ENCODE measurements at places on chromosomes 3 and 15.

GRCh38 chr15:47669221-47669620, 48.1 kb upstream of the SEMA6D start:
- no peak for DNase-seq

DNA sequence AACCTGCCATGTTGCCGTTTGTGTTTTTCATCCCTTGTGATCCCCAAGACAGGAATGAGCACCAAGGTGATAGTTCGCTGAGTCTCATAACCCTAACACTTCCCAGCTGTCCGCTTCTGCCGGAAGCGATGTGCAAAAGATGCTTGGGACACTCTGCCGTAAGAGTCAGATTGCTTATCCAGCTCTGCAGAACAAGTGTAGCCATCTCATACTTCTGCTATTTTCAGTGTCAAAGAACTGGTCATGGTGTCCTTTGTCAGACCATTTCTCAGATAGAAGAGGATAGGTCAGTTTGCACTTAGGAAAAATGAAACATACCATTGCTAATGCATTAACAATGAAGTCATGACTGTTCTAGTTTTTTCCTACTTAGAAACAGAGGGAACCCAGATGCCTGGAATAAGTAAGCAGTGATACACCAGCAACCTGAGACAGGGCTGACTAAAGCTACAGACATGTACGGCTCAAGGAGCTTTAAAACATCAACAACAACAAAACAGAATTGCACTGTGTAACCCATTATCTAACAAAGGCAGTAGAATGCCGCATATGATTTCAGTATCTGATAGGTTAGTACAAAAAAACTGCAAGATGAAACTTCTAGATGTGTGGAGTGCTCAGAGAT, 134.0 kb upstream of the IL12A start:
- DNase-seq, result no peak

DNA sequence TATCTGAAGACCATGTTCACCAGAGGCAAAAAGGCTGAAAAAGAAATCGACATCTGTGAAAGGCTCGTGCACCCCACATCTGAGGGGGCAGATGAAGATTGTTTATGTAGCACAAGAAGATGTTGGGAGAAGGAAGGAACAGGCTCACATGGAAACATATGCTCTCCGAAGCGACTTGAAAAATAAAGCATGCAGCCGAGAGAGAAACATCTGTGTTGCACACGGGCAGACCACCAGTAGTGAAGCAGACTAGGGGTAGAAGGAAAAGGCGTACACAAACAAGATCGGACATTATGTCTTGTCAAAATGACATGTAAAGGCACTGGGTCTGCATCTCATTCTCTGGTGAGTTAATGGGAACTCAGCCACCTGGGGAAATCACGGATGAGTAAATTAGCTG, 356.5 kb downstream of the ZIC4 start:
- DNase-seq, result no peak

GRCh38 chr15:83413054-83413719, 34.0 kb upstream of the SH3GL3 start:
- DNase-seq, result no peak

DNA sequence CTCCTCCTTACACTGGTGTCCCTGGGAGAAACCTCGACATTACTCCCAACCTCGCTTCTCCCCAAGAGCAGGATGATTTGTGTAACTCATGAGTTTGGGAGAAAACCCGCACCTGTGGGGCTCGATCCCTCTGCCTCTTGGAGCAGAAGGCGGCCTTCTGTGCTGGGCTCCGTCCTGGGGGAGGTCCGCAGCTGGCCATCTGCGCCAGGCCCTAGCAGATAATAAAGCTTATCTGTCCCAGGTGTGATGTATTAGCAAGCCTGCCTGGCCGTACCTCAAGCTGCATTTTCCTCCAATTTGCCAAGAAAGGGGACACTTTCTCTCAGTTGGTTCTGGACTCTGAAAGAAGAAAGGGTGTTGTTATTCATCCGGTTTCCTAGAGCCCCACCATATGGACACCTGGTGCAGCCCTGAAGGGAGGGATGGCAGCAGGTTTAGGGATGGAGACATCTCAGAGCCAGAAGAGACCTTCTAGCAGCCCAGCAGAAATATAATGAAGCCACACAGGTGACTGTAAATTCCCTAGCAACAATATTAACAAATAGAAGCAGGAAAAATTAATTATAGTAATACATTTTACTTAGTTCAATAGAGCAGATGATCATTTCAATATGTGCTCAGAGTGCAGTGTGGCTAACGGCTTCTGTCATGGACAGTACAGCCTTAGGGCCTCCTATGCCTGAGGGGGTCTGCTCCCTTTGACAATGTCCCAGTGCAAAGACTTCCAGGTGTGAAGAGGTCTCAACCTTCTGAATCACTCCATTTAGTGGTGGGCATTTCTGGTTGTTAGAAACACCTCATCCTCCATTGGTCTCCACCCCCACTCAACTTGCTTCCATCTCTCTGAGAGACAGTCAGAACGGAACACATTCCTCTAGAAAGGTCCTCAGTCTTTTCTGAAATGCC, 94.8 kb downstream of the CPN2 start:
- no peak for DNase-seq

GRCh38 chr3:143576568-143577270, 271.5 kb downstream of the SLC9A9 start:
- DNase-seq, result no peak

GRCh38 chr3:72171463-72171881, 386.5 kb upstream of the PROK2 start:
- no peak for DNase-seq

- DNase-seq, result peak; percentile 43
Observed at GRCh38 chr3:125594581-125595011, 701 bp downstream of the OSBPL11 start.

- DNase-seq, result no peak
Observed at GRCh38 chr15:41510728-41511127, 2.9 kb downstream of the LTK start.

DNA sequence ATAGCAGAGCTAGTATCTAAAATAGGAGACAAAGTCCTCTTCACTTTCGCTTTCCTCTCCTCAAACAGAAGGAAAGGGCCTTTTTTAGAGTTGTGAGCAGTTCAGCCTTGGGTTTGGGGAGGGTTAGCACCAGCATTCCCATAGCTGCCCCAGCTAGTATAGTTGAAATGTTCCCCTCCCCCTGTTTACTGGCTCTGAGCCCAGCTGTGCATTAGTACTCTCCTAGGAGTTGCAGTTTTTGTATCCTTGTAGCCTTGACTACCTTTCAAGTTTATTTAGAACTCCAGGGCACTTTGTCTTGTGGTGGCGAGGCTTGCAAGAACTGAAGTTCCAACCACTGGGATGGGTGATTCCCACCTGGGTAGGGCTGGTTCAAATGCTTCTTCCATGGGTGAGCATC, 245.1 kb upstream of the NAALADL2 start:
- DNase-seq, result no peak

DNA sequence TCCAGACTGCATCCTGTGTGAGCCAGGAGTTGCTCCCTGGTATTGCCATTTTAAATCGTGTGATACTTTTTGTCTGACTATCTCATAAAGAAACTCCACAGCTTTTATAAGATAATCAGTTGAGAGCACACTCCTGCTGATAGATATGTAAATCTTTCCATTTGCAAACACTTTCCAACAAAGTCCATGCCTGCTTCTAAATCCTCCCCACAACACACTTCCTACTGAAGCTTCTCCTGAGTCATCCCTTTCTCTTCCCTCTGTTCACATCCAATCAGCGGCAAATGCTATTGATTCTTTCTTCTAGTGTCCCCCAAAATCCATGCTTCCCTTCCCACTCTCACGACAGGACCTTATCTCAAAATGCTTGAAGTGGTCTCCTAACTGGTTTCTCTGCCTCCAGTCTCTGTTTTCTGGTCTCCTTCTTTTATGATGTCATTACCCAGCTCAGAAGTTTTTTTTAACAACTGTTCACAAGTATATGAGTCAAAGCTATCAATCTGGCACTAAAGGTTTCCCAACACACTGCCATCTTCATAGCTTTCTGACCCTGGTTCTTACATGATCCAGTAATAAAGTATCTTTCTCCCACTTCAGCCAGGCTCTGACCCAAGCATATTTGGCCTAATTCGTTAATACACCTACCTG, 4.5 kb upstream of the WWTR1 start:
- no peak for DNase-seq

DNA sequence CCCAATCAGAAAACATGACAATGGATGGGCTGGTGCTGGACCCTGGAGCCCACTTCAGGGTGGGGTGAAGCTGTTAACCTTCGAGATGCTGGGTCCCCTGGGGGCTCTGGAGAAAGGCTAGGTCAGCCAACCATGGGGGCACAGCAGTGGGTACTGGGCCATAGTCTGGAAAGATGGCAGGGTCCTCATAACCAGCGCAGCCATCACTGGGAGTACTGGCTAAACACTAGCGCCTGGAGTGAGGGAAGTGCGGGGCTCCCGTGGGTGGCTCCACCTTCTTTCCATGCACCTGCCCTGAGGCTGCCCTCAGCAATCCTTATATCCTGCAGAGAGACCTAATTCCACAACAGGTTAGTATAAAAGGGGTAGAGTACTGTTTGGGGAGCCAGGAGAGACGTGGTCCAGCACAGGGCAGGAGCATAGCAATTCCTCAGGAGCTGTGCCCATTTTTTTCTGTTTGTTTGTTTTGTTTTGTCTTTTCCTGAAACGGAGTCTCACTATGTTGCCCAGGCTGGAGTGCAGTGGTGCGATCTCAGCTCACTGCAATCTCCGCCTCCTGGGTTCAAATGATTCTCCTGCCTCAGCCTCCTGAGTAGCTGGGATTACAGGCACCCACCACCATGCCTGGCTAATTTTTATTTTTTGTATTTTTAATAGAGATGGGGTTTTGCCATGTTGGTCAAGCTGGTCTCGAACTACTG, 122.6 kb upstream of the MEF2A start:
- peak; percentile 14 for DNase-seq

- no peak for DNase-seq
Observed at GRCh38 chr3:195009616-195010015, 261.3 kb downstream of the XXYLT1 start.

- no peak for DNase-seq
Observed at GRCh38 chr3:123799544-123800361, 84.4 kb downstream of the MYLK start.

- peak; percentile 29 for DNase-seq
Observed at GRCh38 chr3:73072634-73073033, 11.2 kb downstream of the EBLN2 start.

DNA sequence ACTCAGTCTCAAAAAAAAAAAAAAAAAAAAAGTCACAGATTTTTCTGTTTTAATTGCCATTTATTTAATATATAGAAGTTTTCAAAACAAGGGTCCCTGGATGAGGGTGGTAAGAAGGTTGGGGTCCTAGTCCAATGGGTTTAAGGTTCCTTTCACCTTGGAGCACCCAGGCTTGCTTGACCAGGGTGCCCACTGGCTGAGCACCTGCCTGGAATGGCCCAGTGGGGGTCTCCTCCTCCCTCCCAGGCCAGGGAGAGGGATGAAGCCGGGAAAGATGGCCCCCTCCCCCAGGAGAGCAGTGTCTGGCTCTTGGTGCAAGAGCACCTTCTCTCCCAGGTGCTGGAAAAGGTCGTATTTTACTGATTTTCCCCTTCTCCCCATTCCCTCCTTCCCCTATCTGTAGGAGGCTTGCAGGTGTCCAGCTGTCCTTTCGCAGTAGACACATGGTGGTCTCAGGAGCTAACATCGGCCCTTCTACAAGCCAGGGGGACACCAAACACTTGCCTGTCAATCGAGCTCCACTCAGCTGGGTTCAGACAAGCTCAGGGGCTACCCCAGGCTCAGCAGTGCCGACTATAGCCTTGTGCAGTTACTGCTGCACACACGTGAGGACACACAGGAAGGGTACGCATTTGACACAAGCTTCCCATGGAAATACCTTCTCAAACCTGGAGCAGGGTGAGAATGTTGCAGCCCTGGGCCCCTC, 112.3 kb upstream of the KLF13 start:
- peak; percentile 47 for DNase-seq

GRCh38 chr15:63109920-63110319, 11.7 kb upstream of the LACTB start:
- DNase-seq, result no peak

DNA sequence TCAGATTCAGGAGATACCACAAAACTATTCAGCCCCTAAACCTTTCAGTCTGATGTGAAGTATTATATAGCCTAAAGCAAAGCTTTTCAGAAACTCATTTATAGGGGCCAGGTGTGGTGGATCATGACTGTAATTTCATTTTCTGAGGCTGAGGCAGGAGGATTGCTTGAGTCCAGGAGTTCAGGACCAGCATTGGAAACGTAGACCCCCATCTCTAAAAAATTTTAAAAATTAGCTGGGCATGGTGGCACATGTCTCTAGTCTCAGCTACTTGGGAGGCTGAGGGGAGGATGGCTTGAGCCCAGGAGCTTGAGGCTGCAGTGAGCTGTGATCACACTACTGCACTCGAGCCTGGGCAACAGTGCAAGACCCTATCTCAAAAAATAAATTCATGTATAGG, 60.0 kb downstream of the TMOD3 start:
- no peak for DNase-seq

GRCh38 chr3:36373084-36373483, 7.2 kb upstream of the STAC start:
- no peak for DNase-seq

GRCh38 chr3:100274361-100274760, 13.6 kb downstream of the TBC1D23 start:
- DNase-seq, result no peak

- no peak for DNase-seq
Observed at GRCh38 chr3:159380891-159381290, 579.0 kb downstream of the MFSD1 start.

DNA sequence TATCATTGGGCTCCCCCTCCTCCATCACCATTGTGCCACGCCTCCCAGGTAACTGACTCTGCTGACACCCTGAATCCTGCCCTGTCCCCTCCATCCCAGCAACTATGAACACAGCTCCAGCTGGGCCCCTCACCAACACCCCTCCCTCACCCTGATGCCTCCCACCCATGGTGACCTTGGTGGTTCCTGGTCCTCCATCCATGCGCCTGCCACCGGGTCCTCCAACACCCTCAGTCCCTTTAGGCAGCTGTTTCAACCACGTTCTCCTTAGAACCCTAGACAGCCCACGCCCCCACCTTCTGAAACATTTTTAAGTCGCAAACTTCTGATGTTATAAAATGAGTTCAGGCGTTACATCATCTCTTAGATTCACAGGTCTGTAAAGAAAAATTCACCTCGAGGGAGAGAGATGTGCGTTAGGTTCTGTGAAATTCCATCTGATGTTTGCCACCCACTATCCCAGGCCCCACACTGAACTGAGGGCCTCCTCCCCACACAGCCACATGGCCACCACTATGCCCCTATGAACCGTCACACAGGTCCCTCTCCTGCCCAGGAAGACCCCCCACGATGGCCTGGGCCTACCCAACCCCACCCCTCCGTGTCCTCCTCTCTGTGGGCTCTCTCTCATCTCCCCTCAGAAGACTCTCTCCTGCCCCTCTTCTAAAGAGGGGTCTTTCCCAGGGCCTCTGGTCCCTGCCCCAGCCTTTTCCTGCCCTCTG, 29.8 kb downstream of the PCSK6 start:
- no peak for DNase-seq

GRCh38 chr3:36864180-36865053, 80.4 kb downstream of the TRANK1 start:
- DNase-seq, result no peak

DNA sequence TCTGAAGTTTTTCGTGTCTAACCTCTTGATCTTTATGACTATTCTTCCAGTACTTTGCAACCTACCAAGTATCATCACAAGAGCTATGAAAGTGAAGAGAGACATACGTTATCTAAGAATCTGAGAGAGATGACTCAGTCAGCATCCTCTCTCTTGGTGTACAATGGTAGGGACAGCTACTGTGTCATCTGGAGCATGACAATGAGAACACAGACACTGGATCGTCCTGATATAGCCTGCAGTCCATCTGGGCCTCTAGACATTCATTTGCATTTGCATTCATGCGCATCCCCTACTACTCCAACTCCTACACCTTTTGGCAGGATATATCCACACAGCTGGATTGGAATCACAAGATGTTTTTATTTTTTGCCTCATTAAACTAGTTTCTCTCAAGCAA, 115.2 kb downstream of the PEX5L start:
- DNase-seq, result no peak

Data from activated naive CD4-positive, alpha-beta T cell treated with anti-CD3 and anti-CD28 coated beads, Interleukin-2, amount 10 ng/mL, durations not matched to agents 7 days and 5 days (primary cell).